ENCODE measurements at places on chromosomes 4 and X.
A peak's percentile ranks its signal among the peaks of the same experiment; 100 is the strongest.

DNA sequence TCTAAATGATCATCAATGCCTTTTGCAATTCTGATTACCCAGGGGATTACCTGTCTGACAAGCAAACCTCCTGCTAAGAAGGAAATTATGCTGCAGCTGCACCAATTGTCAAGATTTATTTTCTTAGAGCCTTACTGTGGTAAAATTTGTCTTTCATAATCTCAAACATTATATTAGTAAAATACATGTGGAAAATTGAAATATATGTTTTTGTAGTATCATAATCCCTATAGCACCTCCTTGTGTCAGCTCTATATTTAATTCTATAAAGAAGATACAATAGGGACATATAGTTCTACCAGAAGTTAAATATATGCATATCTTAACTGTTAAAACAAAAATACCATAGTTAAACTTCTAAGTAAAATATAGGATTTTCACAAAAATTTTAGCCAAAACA is 655.6 kb upstream of the PCDH10 start:
- no peak for DNase-seq

DNA sequence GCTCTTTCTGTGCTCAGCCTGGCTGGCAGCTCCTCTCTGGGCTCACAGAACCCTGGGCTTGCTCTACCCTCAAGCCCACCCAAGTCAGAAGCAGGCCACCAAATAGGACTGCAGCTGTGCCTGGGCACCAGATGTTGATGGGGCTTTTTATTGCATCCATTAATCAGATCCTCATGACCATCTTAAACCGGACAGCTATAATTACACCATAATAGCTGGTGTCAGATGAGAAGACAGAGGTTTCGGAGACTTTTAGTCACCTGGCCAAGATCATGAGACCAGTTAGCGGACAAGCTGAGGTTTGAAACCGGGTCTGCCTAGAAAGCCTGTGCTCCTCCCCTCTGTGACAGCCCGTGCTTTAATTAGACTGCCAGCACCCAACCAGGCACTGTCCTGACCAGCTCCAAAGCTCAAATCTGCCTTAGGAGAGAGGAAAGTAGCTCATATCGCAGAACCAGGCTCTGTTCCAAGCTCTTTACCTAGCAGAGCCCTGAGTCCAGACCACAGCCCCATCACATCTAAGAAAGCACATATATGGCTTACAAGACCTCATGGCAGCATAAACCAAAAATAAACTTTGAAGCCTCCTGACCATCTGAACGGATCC is 88.9 kb downstream of the JAKMIP1 start:
- no peak for DNase-seq

- no peak for DNase-seq
Measured at GRCh38 chrX:2592279-2592678, 91.5 kb upstream of the DHRSX start.

DNA sequence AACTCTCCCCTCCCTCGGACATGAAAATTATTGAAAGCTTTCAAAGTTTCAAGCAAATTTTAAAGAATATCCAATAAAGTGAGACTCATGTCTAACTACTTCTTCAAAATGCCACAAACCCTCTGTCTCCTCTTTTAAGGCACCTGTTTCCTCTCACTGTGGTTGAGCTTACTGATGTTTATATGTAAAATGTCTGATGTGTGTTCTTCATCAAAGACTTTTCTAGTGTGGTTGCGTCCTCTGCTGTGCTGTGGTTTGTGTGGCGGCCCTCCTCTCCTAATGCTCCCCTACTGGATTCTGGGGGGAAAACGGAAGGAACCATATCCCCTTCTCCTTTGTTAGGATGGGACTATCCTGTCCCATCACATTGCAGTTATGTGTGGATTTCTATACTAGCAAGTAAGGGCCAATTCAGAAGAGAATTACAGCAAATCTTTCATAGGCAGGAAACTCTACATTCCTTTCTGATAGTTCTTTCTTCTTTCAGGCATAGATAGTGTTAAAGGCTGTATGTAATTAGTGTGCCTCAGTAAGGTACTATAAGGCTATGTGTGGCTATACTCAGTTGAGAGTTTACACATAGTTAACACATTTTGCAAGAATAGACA is 221.0 kb upstream of the GPRIN3 start:
- DNase-seq = no peak

GRCh38 chr4:180932370-180933001 is 1310.7 kb upstream of the TENM3 start:
- no peak for DNase-seq

GRCh38 chr4:173565281-173565680 is 35.3 kb upstream of the HAND2 start:
- no peak for DNase-seq

GRCh38 chr4:10582059-10582686 is 102.4 kb downstream of the CLNK start:
- DNase-seq = no peak

- DNase-seq = no peak
Measured at GRCh38 chr4:85659610-85660218, 184.8 kb downstream of the ARHGAP24 start.

DNA sequence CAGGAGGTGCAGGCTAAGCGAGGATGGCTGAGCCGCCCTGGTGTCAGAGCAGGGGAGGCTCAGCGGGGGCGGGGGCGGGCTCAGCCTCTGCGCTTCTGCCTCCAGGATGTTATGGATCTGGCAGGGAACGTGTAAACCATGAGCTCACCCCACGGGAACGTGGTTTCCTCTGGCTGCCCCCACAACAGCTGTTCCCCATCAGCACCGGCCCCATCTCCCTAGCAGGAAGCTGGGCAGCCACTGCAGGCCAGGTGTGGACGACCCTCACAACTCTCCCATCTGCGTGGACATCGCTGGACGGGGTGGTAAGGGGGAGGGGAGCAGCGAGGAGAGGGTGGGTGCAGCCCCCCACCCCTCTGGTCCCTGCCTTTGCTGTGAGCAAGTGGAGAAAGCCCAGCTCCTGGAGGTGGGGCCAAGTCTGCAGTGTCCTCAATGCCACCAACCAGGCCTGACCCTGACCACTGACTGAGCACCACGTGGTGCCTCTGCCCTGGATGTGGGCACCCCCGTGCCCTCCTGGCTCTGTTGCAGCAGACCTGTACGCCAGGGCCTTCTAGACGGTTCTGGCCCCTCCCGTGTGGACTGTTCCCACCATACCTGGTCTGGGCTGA is 28.1 kb upstream of the SPON2 start:
- DNase-seq = peak; percentile 77

DNA sequence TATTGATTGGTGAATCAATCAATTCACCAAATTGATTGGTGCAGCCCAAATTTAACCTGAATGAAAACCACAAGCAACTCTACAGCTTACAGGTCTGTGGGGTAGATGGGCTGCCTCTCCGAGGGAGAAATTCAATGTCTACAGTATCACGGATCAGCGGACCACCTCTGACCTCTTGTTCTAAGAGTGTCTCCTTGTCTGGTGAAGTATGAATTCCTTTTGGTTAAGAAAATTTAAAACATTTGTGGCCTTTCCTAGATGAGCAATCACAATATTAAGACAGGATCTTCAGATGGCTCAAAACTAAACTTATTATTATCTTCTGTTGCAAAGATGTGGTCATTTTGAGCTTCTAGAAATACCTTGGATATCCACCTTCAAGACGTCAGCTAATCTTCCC is 153.3 kb downstream of the IL15 start:
- no peak for DNase-seq

Data from cardiac septum (tissue), 1 donor.